Stimulated activated CD4-positive, alpha-beta T cell treated with anti-CD3 and anti-CD28 coated beads, TNF-alpha, amount 100 ng/mL, for 1 hour (primary cell): ENCODE measurements at places on chromosomes 1 and 21.
A peak's percentile ranks its signal among the peaks of the same experiment; 100 is the strongest.

- no peak for DNase-seq
These were observed 18.4 kb downstream of the COL18A1 start for GRCh38 chr21:45423201-45423955.

GRCh38 chr21:41133874-41134522 lies 34.0 kb upstream of the BACE2 start:
- DNase-seq = no peak

DNA sequence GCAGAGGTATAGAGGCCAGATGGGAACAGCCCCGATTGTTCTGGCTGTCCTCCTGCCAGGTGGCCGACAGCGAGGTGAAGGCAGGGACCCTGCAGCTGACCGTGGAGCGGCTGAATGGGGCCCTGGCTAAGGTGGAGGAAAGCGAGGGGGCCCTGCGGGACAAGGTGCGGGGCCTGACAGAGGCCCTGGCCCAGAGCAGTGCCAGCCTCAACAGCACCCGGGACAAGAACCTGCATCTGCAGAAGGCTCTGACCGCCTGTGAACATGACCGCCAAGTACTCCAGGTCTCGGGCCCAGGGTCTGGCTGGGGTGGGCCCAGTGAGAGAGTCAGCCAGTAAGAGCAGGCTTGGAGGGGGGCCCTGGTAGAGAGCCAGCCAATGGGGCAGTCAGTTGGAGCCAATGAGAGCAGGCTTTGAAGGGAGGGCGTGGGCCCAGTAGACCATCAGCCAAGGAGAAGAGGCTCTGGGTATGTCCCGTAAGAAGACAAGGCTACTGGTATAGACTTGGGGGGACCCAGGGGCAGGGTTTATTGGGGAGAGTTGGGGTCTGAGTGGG lies 11.3 kb downstream of the MFAP2 start:
- no peak for DNase-seq

DNA sequence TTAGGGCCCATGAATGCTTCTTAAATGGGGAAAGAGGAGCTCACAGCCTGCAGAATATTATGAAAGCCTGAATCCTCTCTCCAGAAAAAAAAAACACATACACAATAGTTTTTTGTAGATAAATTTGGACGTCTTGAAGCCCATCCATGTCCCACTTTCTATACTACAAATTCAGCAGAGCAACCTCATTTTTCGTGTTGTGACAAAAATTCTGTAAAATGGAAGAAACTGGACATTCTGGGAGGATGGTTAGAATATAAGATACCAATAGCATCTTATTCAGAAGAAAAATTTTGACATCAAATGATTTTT lies 102.1 kb downstream of the ZNF281 start:
- no peak for DNase-seq

DNA sequence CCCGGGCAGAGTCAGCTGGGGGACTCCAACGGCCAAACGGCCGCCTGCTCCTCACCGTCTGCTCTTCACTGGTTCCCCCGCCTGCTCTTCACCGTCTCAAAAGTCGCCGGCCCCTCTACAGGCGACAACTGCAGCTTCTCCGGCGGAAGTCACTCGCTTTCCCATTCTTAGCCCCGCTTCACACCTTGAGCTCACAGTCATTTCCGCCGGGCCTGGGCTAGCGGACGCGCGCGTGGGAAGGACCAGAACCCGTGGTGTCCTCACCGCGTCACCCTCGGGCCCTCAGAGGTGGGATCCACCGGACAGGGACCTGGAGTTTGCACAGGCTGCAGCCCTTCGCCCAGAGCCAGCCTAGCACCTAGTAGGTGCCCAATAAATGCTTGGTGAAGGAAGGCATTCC lies 27.9 kb upstream of the HJV start:
- DNase-seq = no peak

DNA sequence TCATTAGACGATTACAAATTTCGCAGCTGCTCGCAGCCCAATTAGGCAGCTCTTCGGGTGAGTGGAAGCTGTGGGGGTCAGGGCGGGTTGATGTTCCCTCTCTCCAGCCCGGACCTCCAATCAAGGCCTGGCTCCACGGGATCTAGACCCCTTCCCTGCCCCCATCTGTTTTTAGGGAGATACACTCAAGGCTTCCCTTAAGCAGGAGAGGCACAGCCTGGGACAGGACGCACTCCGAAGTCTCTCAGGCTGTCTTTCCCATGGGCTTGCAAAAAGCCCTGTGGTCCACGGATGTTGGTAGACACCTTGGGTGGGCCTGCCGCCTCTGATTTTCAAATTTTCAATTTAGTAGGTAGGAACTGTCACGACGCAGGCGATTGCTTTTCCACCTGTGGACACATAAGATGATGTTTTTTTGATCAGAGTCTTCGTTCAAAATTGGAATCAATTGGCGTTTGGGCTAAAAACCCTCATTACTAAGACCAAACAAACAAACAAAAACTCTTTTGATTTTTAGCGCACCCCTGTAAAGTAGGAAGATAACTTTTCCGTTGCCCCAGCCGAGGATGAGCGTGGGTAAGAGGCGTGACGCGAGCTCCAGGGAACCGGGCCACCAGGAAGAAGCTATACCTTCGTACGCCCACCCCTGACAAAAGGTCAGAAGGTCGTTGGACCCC lies 2.5 kb upstream of the LHX8 start:
- DNase-seq = no peak

DNA sequence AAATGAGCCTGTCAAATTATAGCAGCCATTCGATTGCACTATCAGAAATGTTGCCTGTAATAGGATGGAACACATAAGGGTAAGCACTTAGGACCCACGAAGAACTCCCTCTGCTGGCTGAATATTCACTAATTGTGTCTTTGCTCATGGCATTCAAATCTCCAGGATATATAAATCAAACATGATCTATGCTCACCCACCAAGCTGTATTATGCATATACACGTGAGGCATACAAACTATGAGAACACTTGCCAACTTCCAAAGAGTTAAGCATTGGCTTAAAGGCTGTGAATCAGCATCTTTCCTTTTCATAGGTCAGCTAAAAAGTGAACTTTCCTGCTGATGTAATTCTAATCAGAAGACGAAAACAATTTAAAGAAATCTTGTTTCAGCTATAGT lies 34.5 kb downstream of the TMPRSS15 start:
- DNase-seq = no peak

DNA sequence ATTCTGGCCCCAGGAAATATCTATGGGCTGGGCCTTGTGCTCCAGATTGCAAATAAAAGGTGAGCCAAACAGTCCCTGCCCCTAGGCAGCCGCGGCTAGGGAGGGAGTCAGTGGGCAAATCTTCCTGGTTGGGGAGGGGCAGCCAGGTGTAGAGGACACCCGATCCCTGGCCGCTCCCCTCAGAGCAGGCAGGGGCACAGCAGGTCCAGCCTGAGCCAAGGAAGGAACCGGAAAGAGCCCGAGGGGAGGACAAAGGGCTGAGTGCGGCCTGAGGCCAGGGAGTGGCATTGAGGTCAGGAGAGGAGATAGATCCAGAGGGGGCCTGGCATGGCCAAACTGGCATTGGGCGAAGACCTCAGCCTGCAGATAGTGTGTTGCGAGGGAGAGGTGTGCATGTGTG lies 36.6 kb upstream of the ARF1 start:
- DNase-seq = no peak

DNA sequence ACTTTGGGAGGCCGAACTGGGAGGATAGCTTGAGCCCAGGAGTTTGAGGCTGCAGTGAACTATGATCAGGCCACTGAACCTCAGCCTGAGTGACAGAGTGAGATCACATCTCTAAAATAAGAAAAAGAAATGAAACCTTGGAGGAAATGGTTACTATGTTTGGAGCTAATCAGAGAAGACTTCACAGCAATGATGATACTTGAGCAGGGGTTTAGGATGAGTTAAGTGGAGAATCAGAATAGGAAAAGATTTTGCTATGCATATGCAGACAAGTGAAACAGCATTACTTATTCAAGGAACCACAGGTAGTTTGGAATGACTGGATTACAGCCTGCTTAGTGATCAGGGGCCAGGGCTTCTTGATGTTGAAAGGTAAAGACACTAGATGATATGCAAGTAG lies 1.3 kb upstream of the CD5L start:
- no peak for DNase-seq

DNA sequence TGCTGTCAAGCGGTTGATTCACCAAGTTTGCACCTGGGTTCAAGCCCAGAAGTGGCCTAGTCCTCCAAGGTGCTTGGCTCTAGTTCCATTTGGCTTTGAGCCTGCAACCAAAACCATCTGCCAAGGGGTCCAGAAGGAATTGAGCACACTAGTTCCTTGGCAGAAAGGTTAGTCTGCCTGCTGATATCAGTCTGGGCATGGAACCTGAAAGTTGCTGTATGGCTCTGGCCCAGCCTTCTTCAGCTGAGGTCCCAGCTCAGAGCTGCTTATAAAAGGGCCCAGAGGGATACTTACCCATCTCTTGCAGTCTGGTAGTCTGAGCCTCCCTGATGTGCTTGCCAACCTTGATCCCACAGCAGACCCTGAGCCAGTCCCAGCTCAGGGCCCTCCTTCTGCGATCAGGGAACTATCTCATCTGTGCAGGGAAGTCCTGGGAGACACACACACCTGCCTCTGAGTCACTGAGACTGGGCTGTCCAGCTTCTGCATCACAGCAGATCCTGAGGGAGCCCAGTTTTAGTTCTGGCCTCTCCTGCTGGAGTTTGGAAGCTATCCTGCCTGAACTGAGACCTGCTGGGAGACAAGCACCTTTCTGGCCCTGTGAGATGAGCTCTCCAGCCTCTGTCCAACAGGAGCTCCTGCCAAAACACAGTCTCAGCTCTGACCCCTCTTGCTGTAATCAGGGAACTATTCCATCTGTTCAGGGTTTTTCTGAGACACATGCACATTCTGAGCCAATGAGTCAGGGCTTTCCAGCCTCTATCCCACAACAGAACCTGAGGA lies 75.8 kb downstream of the CTH start:
- DNase-seq = no peak

- DNase-seq = no peak
These were observed 18.6 kb downstream of the LURAP1 start for GRCh38 chr1:46221749-46222148.

GRCh38 chr1:25048728-25049127 lies 118.7 kb upstream of the RUNX3 start:
- no peak for DNase-seq

DNA sequence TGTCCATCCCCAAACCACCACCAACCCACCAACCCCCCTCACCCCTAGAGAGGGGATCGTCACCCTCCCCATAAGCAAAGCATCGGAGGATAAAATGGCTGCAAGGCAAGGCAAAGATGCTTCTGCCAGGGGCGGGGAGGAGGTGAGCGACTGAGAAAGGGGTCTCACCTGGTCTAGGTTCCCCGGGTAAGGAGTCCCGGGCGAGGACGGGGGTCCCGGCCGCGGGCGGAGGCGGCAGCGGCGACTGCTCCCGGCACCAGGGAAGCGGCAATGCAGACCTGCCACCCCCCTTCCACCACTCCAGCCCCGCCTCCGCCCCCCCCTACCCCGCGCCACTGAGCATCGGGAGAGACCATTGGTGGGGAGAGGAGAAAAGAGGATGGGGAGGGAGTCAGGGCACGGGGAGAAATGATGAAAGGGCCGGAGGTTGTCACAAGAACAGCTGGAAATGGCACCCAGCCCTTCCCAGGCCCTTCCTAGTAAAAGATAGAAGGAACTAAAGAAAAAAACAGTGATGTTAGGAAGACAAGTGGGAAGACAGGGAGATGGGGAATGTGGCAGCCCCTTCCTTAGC lies at the start of gene SV2A:
Gene SV2A, minus strand, starts transcription at position 274 of the 574 bp plus-strand sequence. CDS start 4,004 bp downstream, outside the sequence.
- peak; percentile 32 for DNase-seq

- DNase-seq = no peak
These were observed 3.9 kb downstream of the KCNA10 start for GRCh38 chr1:110515041-110515440.

GRCh38 chr1:235783148-235783776 lies 83.4 kb downstream of the LYST start:
- DNase-seq = no peak

- DNase-seq = no peak
These were observed 33.5 kb downstream of the HTR6 start for GRCh38 chr1:19698181-19698580.

DNA sequence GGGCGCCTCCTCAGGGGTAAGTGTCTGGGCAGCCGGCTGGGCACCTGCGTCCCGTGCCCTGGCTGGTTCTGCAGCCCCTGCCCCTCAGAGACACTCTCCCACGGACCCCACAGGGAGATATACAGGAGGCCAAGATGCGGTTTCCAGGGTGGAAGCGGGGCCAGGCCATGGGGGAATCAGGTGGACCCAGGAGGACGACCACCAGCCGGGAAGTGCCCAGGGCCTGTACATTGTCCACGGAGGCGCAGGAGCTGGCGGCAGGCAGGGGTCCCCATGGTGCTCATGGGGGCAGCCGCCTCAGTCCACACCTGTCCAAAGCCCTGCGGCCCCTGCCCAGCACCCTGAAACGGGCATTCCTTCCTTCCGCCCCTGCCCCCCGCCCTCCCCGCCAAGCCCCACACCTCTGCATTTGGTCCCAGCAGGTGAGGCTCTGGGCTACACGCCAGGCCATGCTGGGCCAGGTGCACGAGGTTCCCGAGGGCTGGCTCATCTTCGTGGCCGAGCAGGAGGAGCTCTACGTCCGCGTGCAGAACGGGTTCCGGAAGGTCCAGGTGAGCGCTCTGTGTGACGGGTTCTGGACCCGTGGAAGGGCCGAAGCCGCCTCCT lies 36.7 kb downstream of the SLC19A1 start:
- DNase-seq = no peak

GRCh38 chr1:206504363-206504713 lies 3.0 kb upstream of the RASSF5 start:
- DNase-seq = no peak

- DNase-seq = no peak
These were observed 113.4 kb upstream of the SPAG17 start for GRCh38 chr1:118298397-118298796.

DNA sequence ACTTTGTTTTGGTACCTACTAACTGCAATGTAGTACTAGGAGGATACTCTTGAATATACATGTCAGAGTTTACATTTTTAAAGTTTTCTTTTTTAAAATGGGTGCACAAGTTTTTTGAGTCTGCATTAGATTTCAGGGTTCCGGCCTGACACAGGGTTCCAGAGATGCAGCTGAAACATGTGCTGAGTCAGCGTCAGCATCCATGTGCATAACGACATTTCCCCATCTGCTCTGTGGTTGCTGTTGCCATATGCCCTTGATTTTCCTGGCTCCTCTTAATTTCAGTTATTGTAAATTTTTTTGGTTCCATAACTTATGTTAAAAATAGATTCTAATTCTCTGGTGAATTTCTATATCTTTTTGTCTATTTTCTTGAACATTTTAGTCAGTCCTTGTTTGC lies 12.3 kb upstream of the METTL13 start:
- DNase-seq = no peak

DNA sequence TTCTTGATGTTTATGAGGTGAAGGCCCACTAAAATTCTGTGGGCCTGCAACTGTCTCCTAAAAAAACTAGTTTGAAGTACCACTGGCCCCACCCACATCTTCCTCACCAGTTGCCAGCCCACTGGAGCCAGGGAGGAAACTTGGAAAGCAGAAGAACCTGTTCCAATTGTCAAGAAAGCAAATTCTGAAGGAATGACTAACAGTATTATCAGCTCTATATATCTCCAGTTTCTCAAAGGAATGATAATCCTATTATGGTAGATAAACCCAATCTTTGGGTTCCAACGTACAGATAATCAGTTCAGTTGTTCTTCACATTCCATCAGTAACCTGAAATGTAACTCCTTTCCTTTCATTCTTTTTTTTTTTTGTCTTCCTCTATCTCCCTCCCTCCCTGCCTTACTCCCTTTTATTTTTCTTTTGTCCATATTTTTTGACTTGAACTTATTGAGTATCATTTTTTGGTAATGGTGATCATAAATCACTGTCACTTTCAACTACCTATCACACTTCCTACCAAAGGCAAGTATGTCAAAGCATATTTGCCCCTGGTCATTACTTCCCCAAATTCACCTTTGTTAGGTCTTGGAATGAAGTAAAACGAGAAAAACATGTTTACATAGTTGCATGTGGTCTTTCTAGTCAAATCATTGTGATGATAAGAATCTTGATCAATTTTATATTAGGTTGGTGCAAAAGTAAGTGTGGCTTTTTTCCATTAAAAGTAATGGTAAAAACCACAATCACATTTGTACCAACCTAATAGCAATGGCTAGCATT lies 943.4 kb downstream of the TTLL7 start:
- no peak for DNase-seq
